ENCODE measurements at places on chromosomes 1 and 21.

- DNase-seq, result no peak
Measured at GRCh38 chr1:70945251-70945650, 102.4 kb downstream of the PTGER3 start.

- no peak for DNase-seq
Measured at GRCh38 chr1:15279576-15280230, 32.7 kb downstream of the FHAD1 start.

DNA sequence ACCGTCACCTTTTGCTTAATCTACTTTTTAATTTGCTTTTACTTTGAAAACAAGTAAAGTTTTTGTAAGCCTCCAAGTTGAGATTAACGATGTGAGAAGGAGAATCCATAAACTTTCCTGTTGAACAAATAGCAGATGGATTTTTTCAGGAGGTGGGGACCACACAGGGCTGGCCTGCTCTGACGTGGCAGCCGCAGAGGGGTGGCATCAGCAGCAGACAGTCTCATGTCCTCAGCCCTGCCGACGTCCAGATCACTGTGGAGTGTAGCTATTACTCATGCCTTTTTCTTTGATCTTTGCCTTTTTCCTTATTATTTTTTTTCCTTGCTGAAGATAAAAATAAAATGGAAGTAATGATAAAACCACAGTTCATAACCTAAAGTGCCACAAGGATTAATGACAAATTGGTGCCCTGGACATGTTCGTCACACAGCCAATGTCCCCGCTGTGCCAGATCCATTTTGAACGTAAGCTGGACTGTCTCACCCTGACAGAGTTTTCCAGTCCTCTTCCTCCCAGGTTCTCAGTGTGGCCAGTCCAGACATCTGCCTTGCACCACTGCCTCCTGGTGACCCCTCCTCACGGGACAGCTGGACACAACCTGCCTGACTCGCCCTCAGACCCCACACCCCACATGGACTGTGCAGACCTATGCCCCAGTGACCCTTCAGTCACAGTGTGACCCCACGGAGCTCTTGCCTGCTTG, 15.4 kb upstream of the ZBTB21 start:
- DNase-seq, result no peak

- no peak for DNase-seq
Measured at GRCh38 chr1:162605225-162605927, 26.9 kb upstream of the DDR2 start.

- DNase-seq, result no peak
Measured at GRCh38 chr1:38071312-38072256, 25.0 kb upstream of the POU3F1 start.

GRCh38 chr1:203181586-203182386, 4.7 kb downstream of the CHI3L1 start:
- DNase-seq, result no peak

GRCh38 chr1:9716404-9717192, 65.1 kb downstream of the PIK3CD start:
- no peak for DNase-seq

GRCh38 chr1:172654535-172654934, 4.4 kb upstream of the FASLG start:
- DNase-seq, result no peak

DNA sequence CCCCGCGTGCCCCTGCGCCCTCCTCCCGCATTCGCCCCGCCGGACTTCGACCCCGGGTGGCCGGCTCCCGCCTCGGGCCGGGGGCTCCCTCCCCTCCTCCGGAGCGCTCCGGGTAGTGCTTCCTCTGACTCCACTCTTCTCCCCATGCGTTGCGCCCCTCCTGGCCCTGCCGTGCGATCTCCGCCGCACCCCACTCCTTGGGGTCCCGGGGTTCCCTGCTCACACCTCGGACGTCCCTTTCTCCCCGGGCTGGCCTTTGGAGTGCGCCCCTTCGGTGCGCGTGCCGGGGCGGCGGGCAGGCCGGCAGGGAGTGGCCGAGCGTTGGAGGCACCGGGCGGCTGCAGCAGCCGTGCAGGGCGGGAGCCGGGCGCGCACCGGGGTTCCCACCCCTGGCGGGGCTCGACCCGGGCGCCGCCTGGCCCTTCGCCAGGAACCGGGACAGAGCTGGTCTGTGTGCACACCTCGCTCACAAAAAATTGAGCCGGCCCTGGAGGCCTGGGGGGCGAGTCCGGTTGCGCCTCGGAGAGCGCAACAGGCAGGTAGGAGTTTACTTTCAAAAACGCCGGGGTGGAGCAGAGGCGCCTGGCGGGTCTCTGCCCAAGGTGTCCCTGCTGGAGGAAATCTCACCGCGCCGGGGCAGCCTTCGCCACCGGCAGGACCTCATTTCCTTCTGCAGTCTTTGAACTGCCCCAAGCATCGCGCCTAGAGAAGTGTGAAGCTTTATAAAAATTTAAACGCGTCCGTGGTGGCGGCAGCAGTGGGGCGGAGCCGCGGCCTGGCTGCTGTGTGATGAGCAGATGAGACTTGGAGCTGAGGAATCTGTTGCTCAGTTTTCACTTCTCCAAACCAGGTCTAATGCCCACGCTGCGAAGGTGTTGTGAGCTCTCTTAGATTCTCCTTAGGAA, 650 bp downstream of the VANGL1 start:
- peak; percentile 77 for DNase-seq

- no peak for DNase-seq
Measured at GRCh38 chr1:35062518-35063196, 16.5 kb upstream of the ZMYM1 start.

DNA sequence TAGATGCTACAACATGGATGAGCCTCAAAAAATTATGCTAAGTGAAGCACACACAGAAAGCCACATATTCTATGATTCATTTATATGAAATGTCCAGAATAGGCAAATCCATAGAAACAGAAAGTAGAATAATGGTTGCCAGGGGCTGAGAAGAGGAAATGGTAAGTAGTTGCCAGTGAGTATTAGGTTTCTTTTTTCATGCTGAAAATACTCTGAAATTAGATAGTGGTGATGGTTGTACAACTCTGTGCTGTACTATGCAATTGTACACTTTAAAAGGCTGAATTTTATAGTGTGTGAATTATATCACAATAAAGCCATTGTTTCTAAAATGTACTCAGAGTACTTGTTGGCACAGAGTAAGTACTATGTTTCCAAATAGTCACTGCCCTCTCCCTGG, 15.5 kb upstream of the GFI1 start:
- DNase-seq, result no peak

DNA sequence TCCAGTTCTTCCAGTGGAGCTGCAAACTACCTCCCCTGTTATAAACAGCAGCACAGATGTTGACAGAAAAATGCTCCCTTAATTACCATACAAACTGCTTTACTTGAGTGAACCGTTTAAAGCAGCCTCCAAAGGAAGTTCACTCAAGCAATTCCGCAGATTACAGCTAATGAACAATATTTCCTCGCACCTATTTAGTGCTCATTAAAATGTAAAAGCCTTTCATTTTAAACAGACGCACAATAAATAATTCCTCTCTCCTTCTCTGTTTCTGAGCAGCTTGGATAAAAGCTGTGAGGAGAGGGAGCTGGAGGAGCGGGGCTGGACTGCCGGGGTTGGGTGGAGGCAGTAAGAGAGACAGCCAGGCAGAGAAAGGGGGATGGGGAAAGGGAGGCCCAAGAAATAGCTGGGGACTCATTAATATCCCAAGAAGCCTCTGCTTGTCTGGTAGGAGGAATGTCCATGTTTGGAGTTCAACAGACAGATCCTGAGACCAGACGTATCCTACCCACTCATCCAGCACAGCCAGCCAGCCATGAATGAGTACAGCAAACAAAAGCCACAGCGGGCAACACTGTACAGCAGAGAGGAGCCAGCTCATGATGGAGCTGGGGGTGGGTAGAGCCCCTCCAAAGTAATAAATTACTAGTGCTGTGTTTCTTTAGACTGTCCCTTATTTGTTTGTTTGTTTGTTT, 227.7 kb downstream of the GPATCH2 start:
- no peak for DNase-seq

GRCh38 chr21:39422527-39423241, 22.9 kb downstream of the LCA5L start:
- DNase-seq, result no peak

- DNase-seq, result no peak
Measured at GRCh38 chr1:166121010-166121409, 45.8 kb downstream of the FAM78B start.

GRCh38 chr1:231272173-231272572, 31.2 kb downstream of the GNPAT start:
- no peak for DNase-seq

- no peak for DNase-seq
Measured at GRCh38 chr1:206558794-206559671, 51.7 kb downstream of the RASSF5 start.

- no peak for DNase-seq
Measured at GRCh38 chr1:110870721-110871388, 2.1 kb upstream of the CD53 start.

DNA sequence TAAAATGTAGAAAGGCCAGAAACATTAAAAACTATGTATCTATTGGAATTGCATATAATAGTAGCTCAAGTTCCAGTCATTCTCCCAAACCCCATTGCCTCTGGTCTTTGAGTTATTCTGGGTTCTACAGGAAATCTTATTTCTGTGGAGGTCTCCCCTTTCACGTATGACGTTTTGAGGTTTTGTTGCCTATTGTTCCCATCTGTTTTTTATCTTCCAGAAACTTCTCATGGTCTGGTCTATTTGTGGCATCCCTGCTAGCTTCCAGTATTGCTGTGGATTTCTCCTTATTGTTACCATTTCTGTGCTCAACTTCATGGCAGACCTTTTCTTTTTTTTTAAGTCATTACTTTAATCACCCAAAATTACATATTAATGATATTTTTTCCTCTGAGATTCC, 43.3 kb downstream of the DTL start:
- DNase-seq, result no peak

DNA sequence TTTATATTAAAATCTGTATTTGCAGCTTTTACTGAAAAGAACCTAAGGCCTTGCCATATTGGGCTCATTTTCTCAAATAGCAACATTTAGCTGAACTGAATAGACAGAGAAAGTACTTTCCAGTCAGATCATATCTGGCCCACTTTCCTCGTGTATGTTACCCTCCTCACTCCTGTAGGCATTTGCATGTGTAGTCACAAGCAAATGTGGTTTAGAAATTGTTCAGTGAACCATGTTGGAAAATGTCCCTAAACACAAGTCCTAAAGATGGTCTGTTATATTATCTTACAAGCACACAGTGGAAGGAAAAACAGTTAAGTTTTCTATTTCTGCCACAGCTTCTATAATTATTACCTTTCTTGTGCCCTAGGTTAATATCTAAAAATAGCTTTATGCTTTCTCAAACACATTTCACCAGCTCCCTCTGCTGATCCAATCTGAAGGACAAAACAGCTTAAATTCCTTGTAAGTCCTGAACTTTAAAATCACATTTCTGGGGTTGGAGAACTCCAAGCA, 606 bp upstream of the FMO4 start:
- DNase-seq, result no peak

- no peak for DNase-seq
Measured at GRCh38 chr1:208036106-208036808, 125.3 kb upstream of the CD34 start.

DNA sequence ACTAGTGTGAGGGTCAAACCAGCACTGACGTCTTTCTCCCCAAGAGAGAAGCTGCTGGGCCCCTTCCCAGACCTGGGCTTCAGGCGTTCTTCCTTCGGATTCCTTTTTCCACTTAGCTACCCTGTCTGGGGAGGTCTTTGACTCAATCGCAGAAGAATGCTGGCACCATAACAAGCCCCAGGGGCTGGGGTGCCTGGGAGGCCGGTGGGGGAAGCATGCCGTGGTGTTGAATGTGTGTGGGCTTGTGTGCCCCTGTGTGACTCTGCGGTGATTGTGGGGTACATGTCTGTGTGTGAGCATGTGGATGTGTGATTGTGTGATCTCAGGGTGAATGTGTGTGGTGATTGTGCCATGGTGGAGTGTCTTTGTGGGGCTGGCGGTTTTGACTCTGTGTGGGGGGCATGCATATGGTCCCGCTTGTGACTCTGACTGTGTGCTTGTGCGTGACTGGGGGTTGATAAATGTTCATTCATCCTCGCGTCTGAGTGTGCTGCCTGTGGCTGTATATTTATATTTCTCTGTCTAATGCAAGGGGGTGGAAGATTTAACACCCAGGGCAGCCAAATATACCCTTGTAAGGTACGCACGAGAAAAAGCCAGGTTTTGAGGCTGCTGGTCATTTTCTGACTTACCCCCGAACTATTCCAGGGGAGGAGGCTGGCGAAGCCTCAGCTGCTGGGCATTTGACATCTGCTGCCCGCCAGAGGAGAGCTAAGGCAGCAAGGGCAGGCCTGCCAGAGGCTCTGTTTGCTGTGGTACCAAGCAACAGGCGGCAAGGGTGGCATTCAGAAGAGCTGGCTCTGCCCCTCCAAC, 1.1 kb upstream of the SYNC start:
- no peak for DNase-seq

- no peak for DNase-seq
Measured at GRCh38 chr21:37370152-37371040, 3.8 kb downstream of the DYRK1A start.

DNA sequence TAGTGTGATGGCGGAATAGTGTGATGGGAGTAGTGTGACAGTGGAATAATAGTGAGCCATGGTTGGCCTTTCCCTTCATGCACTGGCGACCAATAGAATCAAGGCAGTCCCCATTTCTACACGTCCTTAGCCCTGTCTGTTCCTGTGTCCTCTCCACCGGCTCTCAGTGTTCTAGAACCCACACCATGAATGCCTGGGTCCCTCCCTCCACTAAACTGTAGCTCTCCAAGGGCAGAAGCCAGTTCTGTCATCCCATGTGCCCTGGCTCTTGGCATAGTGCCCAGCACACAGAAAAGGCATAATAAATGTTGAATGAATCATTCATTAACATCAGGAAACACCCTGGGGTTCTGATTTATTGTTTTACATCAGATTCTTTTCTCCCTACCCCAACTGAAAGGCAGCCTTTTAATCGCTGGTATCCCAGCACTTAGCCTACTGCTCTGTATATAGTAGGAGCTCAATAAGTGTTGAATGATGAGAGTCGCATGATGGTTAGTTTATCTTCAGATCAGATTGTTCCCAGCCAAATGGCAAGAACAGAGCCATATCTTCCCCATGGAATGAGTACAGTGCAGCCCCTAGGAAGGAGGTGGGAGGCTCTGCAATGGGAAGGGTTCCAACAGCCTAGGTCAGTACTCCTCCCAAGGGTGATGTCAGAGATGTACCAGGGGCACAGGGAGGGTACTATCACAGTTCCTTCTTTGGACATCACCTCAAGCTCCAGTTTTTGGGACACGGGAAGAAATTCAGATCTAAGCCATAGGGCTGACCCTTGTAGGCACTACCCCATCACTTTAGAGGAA, 325.7 kb downstream of the HHAT start:
- no peak for DNase-seq

DNA sequence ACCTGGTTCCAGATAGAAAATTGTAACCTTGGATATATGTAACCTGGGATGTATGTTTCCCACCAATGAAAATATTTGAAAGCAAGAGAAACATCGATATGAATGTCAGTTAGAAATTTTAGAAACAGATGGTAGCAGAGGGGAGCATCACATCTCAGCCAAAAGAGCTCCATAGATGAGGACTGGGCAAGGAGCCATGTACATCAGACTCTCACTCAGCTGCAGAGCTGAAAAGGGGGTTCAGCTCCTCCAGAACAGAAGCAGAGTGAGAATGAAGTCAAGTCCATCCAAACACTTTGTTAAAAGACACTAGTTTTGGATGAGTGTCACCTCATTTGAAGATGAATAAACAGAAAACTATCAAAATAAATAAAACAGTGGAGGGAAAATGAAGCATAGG, 202.4 kb downstream of the HMCN1 start:
- no peak for DNase-seq

Data from left colon (tissue), 2 donors.